ENCODE measurements at places on chromosomes 2 and 18.

DNA sequence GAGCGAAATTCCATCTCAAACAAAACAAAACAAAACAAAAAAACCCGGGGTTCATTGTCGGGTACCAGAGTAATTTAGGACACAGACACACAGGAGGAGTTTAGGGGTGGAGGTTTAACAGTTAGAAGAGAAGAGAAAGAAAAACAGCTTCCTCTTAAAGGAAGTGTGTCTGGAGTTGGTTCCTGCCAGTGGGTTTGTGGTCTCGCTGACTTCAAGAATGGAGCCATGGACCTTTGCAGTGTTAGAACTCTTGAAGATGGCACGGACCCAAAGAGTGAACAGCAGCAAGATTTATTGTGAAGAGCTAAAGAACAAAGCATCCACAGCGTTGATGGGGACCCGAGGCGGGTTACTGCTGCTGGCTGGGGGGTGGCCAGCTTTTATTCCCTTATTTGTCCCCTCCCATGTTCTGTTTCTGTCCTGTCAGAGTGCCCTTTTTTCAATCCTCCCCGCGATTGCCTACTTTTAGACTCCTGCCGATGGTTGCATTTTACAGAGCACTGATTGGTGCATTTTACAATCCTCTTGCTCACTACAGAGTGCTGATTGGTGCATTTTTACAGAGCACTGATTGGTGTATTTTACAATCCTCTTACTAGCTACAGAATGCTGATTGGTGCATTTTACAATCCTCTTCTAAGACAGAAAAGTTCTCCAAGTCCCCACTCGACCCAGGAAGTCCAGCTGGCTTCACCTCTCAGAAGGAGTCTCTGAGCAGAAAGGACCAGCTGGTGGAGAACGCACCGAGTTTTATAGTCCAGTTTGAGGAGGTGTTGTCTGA lies 28.7 kb upstream of the ATP8B1 start:
- DNase-seq = no peak

- DNase-seq = no peak
Measured at GRCh38 chr2:50395605-50396297, 636.2 kb downstream of the NRXN1 start.

DNA sequence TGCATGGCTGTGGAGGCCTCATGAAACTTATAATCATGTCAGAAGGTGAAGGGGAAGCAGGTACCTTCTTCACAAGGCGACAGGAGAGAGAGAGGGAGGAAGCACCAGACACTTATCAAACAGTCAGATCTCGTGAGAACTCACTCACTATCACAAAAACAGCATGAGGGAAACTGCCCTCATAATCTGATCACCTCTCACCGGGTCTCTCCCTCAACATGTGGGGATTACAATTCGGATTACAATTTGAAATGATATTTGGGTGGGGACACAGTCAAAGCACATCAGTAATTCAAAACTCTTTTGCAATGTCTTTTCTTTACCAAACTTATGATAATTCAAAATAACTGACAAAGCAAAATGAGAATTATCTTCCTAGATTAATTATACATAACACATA lies 8.5 kb upstream of the CCDC68 start:
- DNase-seq = no peak

DNA sequence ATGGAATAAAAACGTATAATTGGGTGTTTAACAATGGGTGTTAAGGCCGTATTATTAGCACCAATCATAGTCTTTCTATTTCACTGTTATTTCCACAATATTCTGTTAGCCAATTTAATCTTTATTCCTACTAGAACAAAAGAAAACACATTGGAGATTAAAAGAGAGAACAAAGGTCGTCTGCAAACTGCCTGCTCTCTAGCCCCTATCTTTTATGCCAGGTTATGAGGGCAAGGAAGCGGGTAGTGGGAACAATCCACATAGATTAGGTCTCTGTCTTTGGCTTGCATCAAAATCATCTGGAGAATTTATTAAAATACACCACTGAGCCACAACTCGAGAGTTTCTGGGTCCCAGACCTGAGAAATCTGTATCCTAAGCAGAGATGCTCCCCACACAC lies 69.4 kb upstream of the DSC1 start:
- no peak for DNase-seq

DNA sequence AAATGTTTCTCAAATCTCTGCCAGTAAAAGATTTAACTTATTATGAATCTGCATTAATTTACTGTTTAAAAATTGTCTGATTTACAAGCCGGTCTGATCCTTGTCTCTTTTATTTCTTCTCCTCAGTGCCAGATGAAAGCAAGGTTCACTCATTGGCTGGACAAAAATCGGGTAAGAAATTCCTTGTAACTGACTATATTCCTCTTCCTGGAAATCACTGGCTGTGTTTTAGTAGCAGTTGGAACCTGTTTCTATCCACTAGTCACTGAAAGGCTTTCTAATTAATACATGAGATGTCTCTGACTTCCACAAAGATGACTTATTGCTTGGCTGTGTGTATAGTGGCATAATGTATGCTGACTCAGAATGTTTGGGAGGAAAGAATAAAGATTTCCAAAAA lies 436.6 kb upstream of the NRP2 start:
- no peak for DNase-seq

DNA sequence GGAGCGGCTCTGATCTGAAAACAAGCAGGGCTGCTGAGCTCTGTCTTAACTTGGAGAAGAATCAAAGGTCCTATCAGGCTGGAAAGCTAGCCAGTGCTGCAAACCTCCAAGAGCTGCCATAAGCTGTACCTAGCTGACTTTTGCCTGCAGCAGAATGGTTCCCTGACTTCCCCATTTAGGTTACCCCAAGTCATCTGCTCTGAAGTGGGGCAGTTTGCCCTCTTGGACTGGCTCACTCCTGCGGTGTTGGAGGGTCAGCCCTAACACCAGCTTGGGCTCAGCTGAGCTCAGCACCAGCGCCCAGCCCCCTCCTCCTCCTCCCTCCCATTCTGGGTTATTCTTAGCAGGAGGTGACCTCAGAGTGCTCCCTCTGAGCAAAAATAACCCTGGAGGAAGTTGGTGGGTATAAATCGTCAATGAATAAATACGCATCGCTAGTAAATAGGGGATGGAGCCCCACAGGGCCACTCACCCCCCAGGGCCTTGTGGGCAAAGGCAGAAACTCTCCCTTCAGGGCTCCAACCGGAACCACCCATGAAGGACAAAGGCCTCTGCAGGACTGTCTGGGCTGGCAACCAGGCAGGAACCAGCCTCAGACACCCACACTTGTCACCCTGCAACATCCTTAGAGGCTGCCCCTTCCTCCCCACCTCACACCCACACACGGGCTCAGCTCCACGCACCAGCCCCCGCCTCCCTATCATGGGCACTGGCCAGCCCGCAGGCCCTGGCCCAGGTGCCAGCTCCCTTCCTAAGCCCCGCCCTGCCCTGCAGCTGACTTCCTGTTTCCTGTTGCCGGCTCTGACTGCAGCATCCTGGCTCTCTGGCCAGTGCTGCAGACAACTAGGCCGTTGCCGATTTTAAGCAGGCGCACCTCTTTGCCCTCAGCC lies 46.9 kb downstream of the DNMT3A start:
- peak; percentile 76 for DNase-seq

- no peak for DNase-seq
Measured at GRCh38 chr2:65483763-65484162, 51.4 kb upstream of the SPRED2 start.

- DNase-seq = no peak
Measured at GRCh38 chr18:58180172-58180571, 136.1 kb downstream of the NEDD4L start.

- DNase-seq = no peak
Measured at GRCh38 chr18:40607542-40608148, 1347.4 kb upstream of the PIK3C3 start.

DNA sequence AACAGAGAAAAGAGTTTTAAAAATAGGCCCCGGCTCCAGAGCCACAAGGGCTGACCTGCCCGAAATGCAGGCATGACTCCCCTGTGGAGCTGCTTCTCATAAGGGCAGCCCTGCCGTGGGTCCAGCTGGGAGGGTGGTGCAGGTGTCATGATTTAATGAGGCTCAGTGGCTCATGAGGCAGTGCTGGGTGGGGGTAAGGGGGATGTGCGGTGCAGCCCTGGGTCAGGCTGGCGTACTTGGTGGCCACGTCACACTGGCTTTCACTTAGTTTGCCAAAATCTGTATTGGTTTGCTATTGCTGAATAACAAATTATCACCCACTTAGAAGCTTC lies 33.6 kb downstream of the HJURP start:
- DNase-seq = no peak

DNA sequence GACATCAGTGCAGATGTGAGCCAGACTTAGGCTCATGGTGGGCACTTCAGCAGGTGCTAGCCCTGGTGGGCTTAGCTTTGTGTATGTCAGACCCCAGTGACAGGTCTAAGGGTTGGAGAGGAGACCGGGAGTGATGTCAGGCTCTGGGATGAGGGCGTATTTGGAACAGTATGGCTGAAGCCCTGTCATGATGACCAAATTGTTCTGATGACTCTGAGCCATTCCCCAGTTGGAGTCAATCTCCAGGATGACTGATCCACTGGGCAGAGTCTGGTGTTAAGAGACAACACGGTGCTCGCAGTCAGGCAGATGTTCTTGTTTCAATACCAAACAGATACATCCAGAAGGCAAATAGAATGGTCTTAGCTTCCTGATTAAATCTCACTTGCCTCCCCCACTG lies 241.5 kb downstream of the SOX11 start:
- no peak for DNase-seq

- no peak for DNase-seq
Measured at GRCh38 chr2:1633936-1634587, 110.3 kb downstream of the PXDN start.

GRCh38 chr2:8049176-8049575 lies 632.7 kb upstream of the ID2 start:
- DNase-seq = no peak

GRCh38 chr2:226488034-226488433 lies 311.6 kb downstream of the IRS1 start:
- no peak for DNase-seq

DNA sequence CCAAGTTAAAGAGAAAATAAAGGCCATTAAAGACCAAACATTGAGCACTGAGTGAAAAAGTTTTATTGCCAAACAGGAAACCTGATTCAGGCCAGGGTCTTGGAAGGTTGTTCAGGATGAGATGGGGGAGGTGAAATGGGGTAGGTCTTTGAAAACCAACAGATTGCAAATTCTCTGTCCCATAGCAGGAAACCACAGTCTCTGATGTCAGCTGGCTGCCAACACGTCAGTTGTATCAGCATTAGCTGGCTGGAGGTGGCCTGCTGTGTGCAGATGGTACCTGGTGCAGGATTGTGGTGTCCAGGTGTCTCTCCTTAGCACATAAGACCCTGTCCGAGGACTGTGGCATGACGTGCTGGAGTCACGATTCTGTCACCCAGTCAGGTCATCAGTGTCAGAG lies 106.3 kb downstream of the MSH2 start:
- DNase-seq = no peak

- DNase-seq = no peak
Measured at GRCh38 chr18:8976606-8977005, 125.9 kb upstream of the NDUFV2 start.

DNA sequence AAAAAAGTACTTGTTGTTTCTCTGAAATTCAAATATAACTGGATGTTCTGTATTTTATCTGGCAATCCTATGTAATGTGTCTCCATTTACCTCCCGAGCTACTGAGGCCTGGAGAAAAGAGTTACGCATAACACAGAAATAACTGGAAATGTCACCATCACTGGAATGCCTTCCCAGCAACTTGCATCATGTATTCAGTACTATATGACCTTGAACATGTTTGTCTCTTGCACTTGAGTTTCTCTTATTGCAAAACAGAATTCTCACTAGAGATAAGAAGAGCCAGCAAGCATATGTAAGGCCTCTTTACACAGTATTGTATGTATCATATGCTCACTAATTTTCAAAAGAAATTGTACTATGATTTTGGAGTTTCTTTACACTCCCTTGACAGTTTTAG lies 99.6 kb upstream of the CTAGE1 start:
- no peak for DNase-seq

DNA sequence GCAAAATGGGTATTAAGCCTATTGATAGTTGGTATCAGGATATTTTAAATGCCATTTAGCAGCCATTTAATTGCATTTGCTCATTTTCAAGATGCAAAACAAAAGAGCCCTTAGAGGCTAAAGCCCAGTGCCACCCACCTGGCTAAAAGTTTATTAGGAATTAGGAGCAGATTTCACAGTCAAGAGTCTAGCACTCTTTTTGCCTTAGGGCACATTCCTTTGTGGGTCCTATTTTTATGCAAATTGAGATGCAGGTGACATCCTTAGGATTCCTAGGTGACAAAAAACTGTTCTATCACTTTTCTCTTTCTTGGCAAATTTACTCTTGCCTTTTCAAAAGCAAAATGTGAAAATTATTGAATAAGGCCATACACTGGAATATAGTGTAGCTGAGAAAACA lies 42.0 kb downstream of the CTNNA2 start:
- no peak for DNase-seq

DNA sequence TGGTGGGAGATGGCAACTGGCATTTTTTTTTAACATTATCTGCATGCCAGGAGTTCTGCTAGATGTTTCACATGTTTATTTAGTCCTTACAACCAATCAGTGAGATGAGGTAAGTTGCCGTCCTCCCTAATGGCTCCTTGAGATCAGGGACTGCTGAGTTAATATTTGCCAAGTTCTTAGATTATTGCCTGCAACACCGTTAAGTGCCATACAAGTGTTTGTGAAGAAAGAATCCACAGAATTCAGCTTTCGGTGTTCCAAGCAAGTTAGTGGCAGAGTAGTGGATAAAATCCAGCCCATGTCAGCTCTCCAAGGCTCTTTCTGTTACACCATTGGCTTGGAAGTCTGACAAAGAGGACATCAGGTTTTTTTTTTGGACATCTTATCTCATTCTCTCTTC lies 95.9 kb downstream of the C1QL2 start:
- DNase-seq = no peak

DNA sequence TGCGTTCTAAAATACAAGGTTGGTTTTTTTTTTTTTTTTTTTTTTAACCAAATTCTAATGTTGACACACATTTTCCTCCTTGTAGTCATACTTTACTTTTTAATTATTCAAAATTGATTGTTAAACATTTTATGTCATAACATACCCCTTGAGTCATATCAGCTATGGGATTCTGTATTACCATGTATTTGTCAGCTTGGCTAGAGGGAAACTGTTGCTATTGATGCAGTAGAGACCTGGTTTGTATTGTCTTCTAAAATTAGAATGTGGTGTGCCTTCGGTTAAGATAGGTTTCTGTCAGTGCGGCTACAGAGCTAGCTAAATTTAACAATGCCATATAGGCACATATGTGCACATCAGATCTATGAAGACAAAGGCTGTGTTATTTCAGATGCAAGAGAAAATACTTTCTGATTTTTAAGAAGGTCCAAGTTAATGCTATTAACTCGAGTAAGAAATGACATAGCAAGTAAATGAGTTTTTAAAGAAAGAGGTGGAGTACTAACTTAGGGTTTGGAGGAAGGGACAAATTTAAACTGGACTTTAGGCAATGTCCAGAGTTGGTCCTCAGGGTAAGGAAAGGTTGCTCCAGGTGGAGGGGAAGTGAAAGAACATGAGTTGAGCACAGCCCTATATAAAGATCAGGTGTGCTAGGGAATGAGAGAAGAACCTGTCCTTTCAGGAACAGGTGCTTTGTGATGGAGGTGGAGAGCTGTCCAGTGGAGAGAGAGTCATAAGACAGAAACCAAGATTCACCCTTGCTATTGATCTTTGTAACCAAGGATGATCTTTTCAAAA lies 152.3 kb downstream of the PRPF40A start:
- no peak for DNase-seq
